Stomach (tissue), 19 donors: ENCODE measurements at places on chromosomes 2 and 18. TPM values are rescaled to one million over a fixed set of nuclear protein-coding genes. Genes with fewer than 3 reads are reported as not detected.

The ANKRD62 gene
- not detected for polyA plus RNA-seq

The CD8B2 gene
- not detected for polyA plus RNA-seq

The UGT1A8 gene
- not detected for polyA plus RNA-seq

The SKOR2 gene
- polyA plus RNA-seq = not detected

The MAP3K19 gene
- polyA plus RNA-seq = not detected

The ANKRD53 gene
- polyA plus RNA-seq = 2.3 TPM

The KCMF1 gene
- 19.0 TPM for polyA plus RNA-seq

The AQP12B gene
- polyA plus RNA-seq = 0.46 TPM

The PGAP1 gene
- 1.6 TPM for polyA plus RNA-seq

The TBR1 gene
- polyA plus RNA-seq = not detected
